ENCODE measurements at places on chromosomes 7 and 10. TPM values are rescaled to one million over a fixed set of nuclear protein-coding genes. Genes with fewer than 3 reads are reported as not detected.

C10orf67 gene
- total RNA-seq: 0.19 TPM

ADAM8 gene
- total RNA-seq: 0.77 TPM

OIT3 gene
- 0.06 TPM for total RNA-seq

CHAT gene
- total RNA-seq: not detected

ABCB4 gene
- total RNA-seq: not detected

SEPHS1 gene
- 60.7 TPM for total RNA-seq

LIPN gene
- not detected for total RNA-seq

INHBA gene
- 3.0 TPM for total RNA-seq

- DNase-seq: no peak
These were observed 184.0 kb downstream of the DIP2C start for GRCh38 chr10:505419-505818.

DNA sequence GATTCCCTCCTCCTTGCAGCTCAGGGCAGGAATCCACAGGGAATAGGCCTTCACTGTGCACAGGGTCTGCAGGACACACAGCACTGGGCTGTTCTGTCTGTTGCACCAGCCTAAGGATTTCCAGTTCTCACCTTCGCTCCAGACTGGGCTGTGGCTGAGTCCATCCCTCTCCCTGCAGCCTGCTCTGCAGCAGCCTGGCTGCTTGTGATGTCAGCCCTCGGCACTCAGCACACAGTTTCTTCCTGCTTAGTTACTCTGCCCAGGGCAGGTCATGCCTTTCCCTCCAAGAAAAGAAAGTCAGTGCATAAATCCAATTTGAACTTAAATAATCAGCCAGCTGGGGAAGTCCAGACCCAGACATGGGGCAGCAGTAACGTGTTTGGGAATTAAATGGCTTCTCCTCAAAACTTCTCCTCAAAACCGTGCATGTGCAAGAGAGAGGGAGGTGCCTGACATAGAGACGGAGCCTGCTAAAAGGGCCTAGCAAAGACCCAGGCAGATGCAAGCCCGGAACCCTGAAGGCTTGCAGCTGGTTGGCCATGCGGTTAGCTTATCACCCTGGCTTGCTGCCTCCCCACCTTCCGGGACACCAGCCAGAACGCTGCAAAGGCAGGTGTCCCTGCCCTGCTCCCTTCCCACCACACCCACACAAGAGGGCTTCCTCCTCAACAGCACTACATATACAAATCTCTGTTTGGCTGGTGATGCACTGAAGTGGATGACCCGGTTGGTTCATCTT is 10.9 kb upstream of the GDF2 start:
- DNase-seq: no peak

DNA sequence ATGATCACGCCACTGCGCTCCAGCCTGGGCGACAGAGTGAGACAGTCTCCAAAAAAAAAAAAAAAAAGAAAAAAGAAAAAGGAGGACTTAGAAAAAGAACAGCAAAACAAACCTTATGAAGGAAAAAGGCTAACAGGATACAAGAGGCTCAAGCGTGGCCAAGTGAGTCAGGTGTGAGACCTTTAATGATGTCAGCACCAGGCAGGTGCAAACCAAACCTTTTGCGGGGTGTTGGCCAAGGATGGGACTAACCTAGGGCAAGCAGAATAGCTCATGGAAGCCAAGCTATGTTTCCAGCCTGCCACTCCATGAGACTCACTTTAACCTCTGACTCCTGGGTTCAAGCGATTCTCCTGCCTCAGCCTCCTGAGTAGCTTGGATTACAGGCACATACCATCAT is 11.3 kb upstream of the GNA12 start:
- DNase-seq: no peak

DNA sequence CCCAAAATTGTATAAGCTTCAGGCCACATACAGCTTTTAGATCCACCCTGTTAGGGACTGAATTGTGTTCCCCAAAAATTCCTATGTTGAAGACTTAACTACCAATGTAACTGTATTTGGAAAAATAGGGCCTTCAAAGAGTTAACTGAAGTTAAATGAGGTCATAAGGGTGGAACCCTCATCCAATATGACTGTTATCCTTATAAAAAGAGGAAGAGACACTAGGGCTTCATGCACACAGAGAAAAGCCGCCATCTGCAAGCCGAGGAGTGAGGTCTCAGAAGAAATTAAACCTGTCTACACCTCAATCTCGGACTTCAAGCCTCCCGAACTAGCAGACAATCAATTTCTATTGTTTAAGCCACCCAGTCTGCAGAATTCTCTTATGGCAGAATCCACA is 317.9 kb upstream of the NFE2L3 start:
- DNase-seq: no peak

GRCh38 chr7:8440670-8441069 is 7.3 kb downstream of the NXPH1 start:
- no peak for DNase-seq

DNA sequence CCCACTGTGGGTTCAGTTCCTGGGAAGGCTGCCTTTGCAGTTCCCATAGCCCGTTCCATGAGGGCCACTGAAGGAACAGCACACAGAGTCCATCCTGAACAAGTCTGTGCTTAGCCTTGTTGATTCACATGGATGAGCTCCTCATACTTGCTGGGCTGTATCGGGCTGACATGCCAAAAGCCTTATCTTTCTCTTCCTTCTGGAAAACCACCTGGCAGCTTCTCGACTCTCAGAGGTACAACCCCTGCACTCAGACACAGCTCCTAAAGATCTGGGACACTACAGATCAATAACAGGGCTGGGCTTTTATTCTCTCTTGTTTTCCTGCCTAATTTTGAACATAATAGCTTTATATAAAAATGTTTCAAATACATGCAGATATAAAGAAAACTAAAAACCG is 667.2 kb downstream of the SDK1 start:
- DNase-seq: no peak

DNA sequence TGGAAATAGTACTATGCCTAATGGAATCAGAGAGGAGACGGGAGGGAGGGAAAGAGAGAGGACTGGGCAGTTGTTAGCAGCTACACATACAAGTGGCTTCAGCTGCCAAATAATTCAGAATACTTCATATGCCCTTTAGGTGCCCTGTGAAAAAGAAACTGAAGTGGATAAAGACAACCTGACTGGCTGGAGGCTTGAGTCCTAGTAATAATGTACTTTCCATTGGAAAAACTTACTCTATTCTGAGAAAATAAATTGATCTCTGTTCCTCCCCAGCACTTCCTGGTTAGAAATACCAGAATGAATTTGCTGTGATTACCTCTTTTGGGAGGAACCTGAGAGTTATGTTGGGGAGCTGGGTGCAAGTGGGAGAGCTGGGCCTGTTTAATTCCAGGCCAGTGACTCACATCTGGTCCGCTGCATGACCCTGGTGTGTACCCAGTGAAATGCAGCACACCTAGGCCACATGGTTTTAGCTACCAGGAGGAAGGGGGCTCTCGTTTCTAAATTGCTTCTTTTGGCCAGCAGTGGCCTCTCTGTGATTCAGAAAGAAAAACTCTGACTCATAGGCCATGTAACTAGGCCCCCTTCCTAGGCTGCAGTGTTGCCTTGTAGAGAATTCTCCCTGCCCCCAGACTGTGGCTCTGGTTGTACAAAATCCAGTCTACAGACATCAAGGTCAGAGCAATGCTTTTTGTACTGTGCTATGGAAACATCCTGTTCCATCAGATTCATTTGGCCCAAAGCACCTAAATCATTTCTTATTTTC is 6.5 kb downstream of the AGFG2 start:
- DNase-seq: peak; percentile 93

DNA sequence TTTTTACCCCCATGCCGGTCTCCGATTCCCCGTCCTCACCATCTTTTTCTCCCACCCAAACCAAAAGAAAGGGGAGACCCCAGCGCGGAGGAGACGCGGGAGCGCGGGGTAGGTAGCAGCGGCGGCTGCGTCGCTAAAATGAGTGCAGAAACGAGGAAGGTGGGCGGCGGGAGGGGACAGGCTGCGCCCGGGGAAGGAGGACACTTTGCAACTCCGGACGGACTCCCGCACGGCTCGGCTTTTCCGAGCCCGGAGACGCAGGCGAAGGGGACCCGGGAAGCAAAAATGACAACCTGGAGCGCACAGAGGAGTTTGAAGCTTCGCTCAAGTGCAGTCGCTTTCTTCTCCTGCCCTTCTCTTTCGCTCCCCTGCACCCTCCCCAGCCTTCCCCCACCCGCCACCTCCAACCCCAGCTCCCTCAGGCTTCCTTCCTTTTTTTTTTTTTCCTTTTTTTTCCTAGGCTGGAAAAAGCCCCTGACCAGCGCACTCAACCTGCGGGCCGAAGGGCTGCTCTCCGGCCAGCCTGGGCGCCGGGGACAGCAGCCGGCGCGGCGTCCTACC is 453 bp downstream of the SFMBT2 start:
- DNase-seq: no peak

DNA sequence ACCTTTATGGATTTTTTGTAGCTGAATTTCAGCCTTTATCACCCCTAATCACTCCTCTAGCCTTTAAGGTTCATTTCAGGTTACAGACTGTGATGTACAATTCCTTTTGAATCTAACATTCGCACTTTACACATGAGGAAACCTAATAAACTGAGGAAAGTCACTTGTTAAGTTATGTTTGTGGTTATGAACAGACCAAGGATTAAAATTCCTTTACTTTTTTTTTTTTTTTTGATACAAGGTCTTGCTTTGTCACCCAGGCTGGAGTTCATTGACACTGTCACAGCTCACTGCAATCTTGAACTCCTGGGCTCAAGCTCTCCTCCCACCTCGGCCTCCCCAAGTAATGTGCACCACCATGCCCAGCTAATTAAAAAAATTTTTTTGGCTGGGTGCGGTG is 3.6 kb downstream of the MCU start:
- no peak for DNase-seq

- no peak for DNase-seq
These were observed 22.4 kb downstream of the MTURN start for GRCh38 chr7:30157204-30157603.

GRCh38 chr10:58457761-58458616 is 54.7 kb upstream of the BICC1 start:
- DNase-seq: peak; percentile 66

DNA sequence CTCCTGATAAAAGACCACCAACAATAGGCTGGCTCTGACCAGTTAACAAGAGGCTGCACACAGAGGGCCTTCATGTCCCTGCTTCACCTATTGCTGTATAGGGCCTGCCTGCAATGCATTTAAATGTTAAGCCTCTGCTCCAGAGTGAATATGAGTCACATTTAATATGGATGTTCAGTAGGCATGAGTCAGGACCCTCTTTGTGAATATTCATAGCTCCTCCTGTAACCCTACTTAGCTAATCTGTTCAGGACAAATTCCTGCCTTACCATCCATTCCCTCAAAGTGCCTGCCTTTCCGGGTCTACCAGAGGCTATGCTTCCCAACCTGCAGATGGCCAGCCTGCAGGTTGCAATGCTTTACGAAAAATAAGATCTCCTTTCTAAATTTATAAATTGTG is 32.5 kb downstream of the ARHGAP22 start:
- peak; percentile 63 for DNase-seq

- peak; percentile 33 for DNase-seq
These were observed 145.2 kb upstream of the PFKP start for GRCh38 chr10:2921956-2922680.

DNA sequence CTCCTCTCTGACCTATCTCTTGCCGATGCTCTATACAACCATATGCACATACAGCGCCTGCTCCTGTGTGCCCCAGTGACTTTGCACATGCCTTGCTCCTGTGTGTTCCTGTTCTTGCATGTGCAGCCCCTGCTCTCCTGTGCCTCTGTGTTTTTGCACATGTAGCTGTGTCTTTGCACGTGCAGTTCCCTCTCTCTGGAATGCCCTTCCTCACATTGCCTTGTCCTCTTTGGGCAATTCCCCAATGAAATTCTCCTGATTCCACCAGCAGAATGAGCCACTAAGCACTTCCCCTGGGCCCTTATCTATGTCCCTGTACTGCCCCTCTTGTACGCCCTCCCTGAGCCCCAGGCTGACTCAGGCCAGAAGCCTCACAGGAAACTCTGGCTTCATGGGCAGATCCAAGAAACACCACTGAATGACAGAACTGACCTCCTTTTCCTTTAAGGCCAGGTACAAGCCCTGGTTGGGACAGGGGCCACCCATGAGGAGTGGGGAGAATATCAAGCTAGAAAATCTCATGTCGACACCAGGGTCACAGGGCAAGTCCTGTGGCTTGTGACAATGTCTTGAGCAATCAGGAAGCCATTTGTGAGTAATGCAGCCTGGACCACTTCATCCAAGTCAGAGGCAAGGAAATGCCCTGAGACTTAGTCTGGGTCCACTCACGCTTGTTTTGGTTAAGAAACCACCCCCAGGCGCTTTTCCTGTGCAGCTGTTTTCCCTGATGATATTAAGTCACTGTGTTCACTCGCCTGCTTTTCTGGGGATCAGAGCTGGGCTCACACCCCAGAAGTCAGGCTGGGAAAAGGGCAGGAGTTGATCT is 1.9 kb upstream of the ARHGAP22 start:
- DNase-seq: peak; percentile 100

GRCh38 chr10:70595566-70596016 is 7.0 kb downstream of the PRF1 start:
- DNase-seq: no peak

DNA sequence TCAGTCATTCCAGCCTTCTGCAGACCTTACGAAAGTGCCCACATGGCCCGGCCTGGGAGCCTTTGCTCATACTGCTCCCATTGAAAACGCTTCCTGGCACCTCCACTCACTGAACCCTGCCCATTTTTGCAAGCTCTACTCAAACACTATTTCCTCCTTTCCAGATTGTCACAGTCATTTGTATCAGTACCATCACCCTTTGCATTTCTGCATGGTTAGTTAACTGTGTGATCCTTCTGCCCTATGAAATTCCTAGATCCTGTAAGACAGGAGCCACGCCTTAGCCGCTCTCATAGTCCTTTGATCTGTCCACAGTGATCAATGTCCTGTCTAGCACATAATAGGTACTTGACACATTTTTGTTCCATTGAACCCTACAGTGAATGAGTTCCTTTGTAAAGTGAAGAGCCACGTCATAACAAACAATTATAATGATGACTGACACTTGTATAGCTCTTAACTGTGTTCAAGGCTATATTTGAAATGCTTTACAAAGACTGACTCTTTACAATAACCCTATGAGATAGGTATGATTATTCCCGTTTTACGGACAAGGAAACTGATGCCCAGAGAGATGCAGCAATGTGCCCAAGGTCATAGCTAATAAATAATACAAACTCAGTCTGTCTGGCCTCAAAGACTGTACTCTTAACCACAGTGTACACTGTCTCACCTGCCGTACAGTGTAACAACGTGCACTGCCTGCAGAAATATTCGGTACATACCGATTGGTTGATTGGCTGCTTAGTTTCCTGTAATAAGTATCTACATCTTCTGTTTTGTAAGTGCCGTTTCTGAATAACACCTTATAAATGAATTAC is 16.6 kb upstream of the ITIH2 start:
- DNase-seq: no peak

GRCh38 chr10:116774728-116775151 is 32.4 kb upstream of the HSPA12A start:
- DNase-seq: no peak

GRCh38 chr7:149827089-149827981 is 10.8 kb upstream of the ZNF862 start:
- no peak for DNase-seq
